ENCODE measurements at places on chromosomes 7 and 10.
A peak's percentile ranks its signal among the peaks of the same experiment; 100 is the strongest.

GRCh38 chr10:81116201-81116600 lies 578.5 kb downstream of the SH2D4B start:
- no peak for DNase-seq

GRCh38 chr7:78489476-78490240 lies 691.1 kb downstream of the PHTF2 start:
- DNase-seq, result no peak

GRCh38 chr7:1358376-1359050 lies 100.8 kb downstream of the MICALL2 start:
- DNase-seq, result no peak

DNA sequence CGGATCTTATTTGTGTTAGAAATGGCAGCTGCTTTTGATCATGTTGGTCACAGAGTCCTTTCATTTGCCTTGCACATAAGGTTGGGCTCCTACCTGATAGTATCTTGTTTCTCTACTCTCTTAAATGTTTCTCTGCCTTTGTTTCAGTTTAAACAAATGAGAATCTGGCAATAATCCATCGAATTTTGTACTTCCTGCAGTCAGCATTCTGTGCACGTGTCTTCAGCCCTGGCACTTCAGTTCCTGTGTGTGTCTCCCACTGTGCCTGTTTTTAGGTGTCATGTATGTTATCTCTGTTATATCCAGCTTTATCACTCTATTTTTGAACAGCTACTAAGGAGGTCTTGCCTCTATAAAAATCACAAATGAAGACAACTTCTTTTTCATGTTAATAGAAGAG lies 28.4 kb upstream of the PTER start:
- DNase-seq, result no peak

DNA sequence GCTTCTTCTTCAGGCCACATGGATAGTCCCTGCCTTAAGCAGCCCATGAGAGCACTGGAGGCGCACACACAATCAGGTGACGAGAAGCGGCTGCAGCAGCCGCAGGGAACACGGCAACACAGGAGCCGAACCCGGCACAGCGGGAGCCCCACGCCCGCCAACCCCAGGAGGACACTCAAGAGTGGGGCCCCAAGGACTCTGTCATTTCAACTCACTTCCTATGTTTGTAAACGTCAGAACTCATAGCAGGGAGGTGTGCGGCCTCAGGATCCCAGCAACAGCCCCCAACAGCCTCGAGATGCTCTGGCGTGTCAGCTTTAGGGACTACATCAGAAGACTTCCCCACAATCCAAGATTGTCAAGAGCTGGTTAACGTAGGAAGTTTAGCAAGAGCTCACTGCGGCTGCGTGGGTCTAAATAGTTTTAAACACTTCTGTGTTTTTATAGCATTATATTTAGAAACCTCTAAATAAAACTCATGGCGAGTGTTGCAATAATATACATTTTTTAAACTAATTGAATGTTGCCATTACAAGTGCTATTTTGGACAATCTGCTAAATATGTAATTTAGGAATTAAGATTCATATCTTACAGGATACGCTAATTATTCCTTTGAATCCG lies 123.4 kb downstream of the MAD1L1 start:
- DNase-seq, result no peak

DNA sequence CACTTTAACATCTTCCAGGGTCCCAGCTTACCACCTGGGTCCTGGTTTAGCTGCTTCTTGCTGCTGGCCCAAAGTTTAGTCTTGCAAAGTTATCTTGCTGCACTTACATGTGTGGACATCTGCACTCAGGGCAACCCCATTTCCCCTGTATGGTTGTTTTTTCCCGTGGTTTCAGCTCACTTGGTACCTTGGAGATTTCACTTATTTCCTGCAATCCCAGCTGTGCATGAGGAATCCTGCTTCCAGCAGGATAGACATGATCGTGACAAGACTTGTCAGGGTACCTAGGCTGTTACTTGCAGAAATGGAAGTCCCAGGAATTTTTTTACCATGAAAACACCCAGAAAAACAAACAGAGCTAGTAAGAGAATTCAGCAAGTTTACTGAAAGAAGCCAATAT lies 95.9 kb upstream of the LEP start:
- no peak for DNase-seq

- DNase-seq, result no peak
Measured at GRCh38 chr10:97199152-97199551, 13.4 kb upstream of the SLIT1 start.

GRCh38 chr7:68529221-68529620 lies 1069.1 kb upstream of the AUTS2 start:
- DNase-seq, result peak; percentile 49

- peak; percentile 72 for DNase-seq
Measured at GRCh38 chr7:90613088-90613498, 17.0 kb downstream of the CDK14 start.

GRCh38 chr7:139687211-139687954 lies 90.4 kb downstream of the HIPK2 start:
- no peak for DNase-seq

DNA sequence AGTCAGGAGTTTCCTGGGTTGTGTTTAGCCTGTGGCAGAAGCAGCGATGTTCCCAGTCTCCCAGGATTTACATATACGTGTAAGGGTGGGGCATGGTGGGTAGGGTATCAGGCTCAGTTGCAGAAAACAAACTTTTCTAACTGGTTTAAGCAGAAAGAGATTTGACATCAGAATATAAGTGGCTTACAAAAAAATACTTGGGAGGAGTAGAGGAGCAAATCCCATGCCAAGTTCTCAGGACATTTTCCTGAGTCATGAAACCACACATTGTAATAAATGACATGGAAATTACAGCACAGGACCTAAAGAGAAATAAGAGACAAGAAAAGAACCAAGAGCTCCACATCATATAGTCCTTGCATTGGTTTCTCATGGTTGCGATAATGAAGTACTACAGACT lies 26.2 kb upstream of the FRMD4A start:
- DNase-seq, result no peak

DNA sequence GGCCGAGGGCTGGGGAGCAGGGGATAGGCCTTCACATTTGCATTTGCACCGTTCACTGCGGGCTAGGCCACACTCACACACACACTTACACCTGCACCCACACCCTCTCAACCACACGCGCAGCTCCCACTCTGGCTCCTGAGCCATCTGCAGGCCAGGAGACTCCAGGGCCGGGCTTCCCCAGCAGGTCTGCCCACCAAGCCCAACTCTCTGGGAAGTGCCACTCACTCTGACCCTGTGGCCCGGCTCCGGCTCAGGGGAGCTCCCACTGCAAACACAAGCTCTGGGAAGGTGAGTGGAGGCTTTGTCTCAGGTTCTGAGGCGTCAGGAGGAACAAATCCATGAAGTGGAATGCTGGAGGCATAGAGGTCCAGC lies 157.9 kb downstream of the NRF1 start:
- no peak for DNase-seq

DNA sequence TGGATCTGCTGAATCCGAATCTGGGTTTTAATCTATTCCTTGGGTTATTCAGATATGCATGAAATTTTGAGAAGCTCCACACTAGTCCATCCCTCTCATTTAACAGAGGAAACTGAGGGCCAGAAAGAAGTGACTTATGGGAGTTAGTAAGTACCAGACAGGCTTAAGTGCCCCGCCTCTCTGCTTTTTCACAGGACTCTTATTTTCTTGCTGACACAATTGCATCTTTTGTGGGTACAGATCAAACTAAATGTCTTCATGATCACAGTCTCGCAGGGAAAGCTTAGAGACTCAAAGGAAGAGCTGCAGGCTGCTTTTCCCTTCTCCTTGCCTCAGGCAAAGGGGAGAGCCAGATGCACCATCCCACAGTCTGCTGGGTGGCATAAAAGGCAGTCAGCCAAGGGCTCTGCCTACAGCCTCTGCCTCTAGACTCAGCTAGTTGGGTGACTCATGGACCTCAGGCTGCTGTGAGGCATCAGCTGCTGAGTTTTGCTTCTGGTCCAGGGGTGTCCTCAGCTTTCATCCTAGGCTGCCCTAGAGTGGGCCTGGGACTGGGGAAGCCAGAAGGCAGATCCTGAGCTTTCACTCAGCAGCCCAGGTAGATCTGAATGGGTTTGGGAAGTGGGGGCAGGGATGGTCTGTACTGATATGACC lies 11.6 kb downstream of the GOLGA7B start:
- no peak for DNase-seq

DNA sequence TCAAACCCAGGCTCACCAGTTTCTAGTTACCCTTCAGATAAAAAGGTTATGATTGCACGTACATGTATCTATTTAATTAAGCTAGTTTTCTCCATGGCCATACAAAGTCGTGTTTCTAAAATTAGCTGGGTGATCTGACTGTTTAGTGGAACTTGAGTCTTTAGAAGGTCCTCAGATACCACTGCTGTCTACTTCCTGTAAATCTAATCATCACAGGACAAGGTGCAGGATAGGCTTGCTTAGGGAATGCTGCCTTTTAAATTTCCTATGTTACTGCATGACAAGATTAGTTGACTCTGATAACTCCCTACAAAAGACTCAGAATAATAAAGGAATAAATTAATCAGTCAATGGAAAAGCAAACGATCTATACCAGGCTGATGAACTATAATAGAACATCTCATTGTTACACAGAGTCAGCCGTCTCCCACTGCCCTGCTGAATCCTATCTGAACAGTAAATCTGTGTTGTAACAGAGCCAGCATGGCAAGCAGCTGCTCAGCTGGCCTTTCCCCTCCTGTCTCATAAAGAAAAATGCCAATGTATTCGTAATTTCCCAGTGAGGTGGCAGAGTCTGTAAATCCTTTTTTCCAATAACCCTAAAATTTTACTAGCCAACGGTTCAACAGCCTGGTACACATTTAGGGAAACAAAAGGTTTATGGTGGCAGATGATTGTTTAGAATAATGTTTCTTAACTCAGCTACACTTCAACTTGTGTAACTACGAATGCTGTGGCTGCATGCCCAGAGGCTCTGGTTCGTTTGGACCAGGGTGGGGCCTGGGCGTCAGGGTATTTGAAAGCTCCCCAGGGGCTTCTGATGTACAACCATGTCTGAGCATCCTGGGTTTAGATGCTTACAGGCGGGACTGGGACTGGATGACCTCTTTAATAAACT lies 318.0 kb downstream of the PAXIP1 start:
- DNase-seq, result no peak

DNA sequence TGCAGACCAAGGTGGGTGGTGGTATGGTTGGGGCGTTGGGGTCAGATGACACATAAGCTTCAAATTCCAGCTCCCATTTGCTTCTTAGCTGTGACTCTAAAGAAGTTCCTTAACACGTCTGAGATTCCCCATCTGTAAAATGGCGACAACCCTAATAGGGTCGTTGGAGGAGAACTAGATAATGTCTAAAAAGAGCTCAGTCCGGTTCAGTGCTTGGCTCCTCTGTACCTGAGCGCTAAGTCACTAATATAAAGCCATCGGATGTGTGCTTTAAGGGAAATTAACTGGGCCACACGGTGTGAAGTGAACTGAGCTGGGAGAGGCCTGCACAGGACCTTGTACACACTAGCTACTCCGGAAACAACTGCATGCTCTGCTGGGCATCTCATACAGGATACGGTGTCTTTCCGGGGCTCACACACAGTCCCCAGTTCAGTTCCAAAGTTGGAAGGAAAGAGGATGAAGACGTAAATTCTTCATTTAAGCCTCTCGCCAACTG lies 476 bp upstream of the ZFYVE27 start:
- no peak for DNase-seq

- DNase-seq, result no peak
Measured at GRCh38 chr7:25638590-25639244, 410.4 kb upstream of the NPVF start.

DNA sequence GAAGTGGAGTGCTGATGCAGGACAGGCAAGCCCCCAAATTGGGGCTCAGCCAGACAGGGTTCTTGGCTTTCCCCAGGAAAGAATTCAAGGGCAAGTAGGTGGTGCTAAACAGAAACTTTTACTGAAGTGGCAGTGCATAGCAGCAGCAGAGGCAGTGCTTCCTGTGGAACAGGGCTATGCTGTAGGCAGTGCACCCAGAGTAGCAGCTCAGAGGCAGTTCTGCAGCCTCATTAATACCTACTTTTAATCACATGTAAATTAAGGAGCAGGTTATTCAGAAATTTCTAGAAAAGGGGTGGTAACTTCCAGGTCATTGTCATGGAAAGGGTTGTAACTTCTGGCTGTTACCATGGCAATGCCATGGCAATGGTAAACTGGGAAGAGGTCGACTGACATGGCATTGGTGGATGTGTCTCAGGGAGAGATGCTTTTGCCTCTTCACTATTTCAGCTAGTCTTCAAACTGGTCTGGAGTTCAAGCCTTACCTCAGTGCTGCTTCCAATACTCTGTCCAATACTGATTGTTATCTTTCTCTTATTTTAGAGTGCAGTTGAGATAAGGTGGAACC lies 29.2 kb downstream of the PRSS58 start:
- DNase-seq, result no peak

- no peak for DNase-seq
Measured at GRCh38 chr7:141291541-141291940, 217.7 kb downstream of the TMEM178B start.

GRCh38 chr10:51522858-51523257 lies 176.5 kb downstream of the CSTF2T start:
- no peak for DNase-seq

DNA sequence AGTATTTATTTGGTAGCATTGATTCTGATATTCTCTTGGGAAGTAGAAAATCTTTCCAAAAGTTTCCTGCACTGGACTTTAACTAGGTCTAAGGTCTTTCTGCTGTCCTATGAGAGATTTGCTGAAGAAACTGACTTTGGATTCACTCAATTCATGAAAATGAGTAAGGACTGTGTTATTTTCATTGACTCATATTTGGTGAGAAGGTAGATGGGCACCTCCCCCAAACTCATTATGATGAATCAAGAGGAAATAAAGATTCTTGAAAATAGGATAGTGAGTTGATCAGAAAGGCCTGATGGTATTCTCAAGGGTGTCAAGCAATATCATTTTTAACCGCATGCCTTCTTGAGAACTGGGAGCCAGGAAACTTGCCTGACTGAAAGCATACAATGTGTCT lies 110.3 kb downstream of the RNF133 start:
- DNase-seq, result no peak

GRCh38 chr7:111820121-111820520 lies 257.8 kb upstream of the IMMP2L start:
- DNase-seq, result no peak

- DNase-seq, result no peak
Measured at GRCh38 chr7:127789031-127789430, 137.0 kb downstream of the SND1 start.

DNA sequence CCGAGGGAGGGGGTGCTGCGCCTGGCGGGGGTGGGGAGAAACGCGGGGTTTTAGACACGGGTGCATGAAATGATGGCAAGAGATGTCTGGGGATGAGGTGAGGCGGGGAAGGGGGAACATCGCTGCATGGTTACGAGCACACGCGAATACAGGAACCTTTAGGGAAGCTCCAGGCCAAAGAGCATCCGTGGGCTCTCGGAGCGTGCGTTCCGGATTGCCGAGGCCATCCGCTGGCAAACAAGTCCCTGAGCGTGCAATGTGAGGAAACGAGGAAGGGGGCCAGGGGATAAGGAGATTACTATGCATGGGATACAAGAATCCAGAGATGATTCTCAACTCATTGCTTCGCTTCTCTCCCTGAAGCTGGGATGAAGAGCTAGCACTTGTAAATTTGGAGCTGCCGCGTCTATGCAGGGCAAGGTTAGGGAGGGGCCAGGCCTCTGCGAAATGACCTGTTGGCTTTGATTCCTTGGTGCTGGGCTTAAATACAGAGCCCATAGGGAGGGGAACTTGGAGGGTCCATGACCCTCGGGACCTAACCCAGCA lies 520 bp upstream of the WNT2 start:
- DNase-seq, result no peak

Measured in Karpas-422 (cell line).